ENCODE measurements at places on chromosomes 5 and 9. TPM values are rescaled to one million over a fixed set of nuclear protein-coding genes. Genes with fewer than 3 reads are reported as not detected.

The CRHBP gene
- not detected for total RNA-seq

The GPR151 gene
- not detected for total RNA-seq

The ARL14EPL gene
- not detected for total RNA-seq

The UBE2R2 gene
- total RNA-seq: 51.2 TPM

The MSX2 gene
- 5.6 TPM for total RNA-seq

The PLAC8L1 gene
- total RNA-seq: not detected

The CARTPT gene
- not detected for total RNA-seq

The ABO gene
- total RNA-seq: not detected

The ZFP2 gene
- total RNA-seq: not detected

The SH2D3C gene
- not detected for total RNA-seq

The PRRT1B gene
- total RNA-seq: 0.70 TPM

The ELOVL7 gene
- 12.0 TPM for total RNA-seq

The PCDHB8 gene
- total RNA-seq: 0.39 TPM

The CDC20B gene
- total RNA-seq: 0.08 TPM

The FOCAD gene
- 15.3 TPM for total RNA-seq

The POLE3 gene
- 115 TPM for total RNA-seq

The PLEKHG4B gene
- 1.0 TPM for total RNA-seq

The GABRA6 gene
- not detected for total RNA-seq

The SLC36A3 gene
- total RNA-seq: not detected

The SPARC gene
- 27.1 TPM for total RNA-seq

The OGN gene
- total RNA-seq: not detected

The PTCH1 gene
- 2.5 TPM for total RNA-seq

The TMOD1 gene
- 2.9 TPM for total RNA-seq

The SPINK7 gene
- not detected for total RNA-seq

The SLC6A19 gene
- 0.07 TPM for total RNA-seq

The OR1B1 gene
- total RNA-seq: not detected

Measured in A549 treated with ZK216348 at 1 μM for 4 hours (cell line).